ENCODE measurements at places on chromosomes 1 and 21.

DNA sequence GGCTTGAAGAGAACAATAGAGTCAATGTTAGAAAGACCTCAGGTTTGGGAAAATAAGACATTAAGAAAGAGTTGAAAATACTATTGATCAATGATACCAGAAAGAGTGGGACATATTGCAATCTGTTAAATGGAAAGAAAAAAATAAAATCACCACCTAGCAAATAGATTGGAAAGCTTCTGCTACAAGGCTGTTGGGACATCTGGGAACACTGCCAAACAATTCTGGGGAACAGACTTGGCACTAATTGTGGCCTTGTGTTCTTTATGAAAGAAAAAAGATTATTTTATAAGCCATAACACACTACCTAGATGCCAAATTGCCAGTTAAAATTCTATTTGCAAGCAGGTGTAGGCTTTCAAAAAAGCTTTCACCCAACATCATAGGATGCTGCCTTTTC lies 137.8 kb downstream of the TSEN15 start:
- no peak for DNase-seq

DNA sequence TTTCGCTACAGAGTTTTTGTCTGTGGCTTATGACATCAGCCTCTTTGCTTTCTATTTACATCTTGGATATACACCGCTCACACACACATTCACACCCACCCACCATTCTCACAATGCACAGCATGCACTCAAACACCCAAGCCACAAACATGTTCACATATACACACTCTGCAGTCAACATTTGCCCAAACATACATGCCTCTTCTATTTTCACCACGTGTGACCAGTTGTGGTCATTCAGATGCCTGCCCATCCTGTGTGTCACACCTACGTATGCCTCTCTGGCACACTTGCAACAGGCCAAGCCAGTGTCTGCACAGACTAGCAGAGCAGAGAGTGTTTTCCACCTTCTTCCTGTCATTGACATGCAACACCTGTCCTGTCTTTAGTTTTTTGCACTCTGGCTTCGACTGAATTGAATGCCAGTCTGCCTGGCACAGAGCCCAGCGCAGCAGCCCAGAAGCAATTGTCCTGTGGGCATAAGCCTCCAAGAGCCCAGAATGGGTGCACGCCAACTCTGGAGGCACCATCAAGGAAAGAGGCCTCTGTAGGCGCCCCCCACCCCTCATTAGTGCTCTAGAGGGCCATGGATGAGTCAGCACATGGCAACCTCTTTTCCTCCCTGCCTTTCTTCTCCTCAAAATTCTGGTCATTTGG lies 37.7 kb upstream of the LRRN2 start:
- no peak for DNase-seq

- DNase-seq = no peak
These were observed 149.4 kb downstream of the PCP4 start for GRCh38 chr21:40016667-40017066.

DNA sequence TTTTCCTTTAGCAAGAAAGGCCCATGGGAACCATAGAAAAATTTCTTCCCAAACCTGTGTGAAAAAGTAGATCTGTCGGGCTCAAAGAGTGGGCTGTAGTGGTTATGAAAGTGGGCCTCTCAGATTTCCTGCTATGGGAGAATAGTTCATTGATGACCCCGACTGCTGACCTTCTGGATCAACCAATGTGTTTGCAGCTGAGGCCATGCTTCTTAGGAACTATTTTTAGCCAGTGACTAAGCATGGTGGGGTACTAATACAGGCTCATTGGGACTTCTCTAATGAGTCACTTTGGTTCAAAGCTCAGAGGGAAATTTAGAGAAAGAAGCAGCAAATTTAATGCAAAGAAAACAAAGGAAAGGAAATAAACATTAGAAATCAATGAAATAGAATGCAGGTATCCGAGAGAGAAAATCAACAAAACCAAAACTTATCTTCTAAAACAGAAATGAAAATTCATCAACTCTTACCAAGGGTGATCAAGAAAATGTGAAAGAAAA lies 12.6 kb upstream of the PSMA5 start:
- no peak for DNase-seq

DNA sequence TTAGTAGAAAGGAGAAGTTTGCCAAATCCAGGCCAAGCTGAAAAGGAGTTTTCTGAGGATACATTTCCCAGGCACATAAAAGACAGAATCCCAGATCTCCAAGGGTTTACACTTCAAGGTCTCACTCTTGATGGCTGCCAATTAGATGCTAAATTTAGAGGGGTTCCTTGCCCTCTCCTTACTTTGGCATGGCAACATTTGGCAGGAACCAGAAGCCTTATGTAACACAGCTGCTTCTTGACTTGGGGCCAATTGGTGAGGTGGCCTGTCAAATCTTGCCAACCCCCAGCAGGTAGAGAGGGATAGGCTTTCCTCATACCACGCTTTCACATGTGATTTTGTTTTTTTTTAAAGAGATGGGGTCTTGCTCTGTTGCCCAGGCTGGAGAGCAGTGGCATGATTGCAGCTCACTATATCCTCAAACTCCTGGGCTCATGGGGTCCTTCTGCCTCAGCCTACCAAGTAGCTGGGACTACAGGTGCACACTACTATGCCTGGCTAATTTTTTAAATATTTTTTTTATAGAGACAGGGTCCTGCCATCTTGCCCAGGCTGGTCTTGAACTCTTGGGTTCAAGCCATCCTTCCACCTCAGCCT lies 25.2 kb upstream of the NKAIN1 start:
- DNase-seq = no peak

DNA sequence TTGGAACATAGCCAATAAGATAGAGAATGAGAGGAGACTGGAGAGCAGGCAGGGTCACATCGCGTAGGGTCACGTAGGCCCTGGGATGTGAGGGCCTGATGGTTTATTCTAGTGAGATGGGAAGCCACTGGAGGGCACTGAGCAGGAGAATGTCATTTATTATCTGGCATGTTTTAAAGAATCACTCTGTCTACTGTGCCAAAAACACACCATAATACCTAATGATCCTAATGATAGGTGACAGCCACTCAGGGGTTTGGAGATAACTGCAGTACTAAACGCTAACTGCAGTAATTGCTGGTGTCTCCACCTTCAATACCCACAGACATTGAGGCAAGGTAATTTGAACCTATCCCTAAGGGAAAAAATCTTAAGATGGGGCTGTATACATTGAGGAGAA lies 185.4 kb downstream of the TTLL7 start:
- no peak for DNase-seq

DNA sequence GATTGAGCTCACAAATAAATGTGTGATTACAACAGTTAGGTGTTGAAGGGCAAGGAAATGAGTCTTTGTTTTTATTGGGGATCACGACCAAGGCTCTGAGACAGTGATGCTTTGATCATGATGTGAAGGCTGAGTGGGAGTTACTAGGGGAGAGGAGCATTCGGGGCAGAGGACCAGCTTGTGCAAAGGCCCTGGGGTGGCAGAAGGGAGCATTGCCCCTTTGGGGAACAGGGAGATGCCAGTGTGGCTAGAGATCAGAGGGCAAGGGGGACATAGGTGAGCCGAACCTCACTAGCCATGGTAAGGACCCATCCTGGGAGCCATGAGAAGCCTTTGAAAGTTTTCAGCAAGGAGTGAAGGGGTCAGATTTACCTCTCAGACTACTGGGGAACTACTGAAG lies 31.1 kb downstream of the TNFRSF8 start:
- no peak for DNase-seq
